ENCODE measurements at places on chromosomes 3 and 15. TPM values are rescaled to one million over a fixed set of nuclear protein-coding genes. Genes with fewer than 3 reads are reported as not detected.

ITGA11 gene
- 3.6 TPM for polyA plus RNA-seq

AADACL2 gene
- not detected for polyA plus RNA-seq

GREM1 gene
- 0.52 TPM for polyA plus RNA-seq

GRCh38 chr3:171809861-171810628 lies at the start of gene PLD1:
PLD1 (minus strand) TSS chr3:171810483; CDS start chr3:171738051, 72,432 bp downstream.
- peak; percentile 72 for DNase-seq

DNA sequence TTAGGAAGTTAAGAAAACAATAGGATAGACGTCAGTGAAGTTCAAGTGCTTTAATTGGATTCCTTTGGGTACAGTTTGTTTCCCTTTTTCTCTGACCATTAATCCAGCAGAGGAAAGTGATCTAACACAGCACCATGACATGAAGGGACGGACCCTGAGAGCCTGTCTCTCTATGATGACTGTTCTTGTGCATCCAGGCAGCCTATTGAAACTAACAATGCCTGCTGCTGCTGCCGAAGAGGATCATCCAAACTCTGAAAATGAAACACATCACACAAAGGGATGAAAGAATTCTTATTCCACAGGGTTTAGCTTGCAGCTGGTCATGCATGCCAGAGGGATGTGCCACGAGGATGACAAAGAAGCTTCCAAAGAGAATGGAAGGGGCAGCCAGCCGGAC lies 75.5 kb downstream of the ZBTB20 start:
- peak; percentile 21 for DNase-seq

Data from left kidney (tissue), 8 donors.